ENCODE measurements at places on chromosomes 6 and 20.

DNA sequence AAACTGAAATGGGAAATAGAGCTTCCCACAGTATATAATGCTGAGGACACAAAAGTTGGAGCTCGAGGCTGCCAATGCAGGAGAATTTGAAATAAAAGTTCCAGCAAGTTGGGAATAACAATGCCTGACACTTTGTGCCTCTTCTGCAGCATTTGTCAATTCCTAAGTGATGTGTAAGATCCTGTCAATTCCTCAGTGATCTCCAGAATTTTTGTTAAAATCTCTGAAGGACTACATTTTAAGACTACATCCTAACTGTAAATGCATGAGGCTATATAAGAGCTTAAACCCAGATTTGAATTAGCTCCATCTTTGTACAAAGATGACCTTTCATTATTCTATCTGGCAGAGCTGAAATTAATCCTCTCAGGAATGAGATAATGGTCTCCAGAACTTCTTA lies 208.2 kb downstream of the COL12A1 start:
- DNase-seq = no peak

DNA sequence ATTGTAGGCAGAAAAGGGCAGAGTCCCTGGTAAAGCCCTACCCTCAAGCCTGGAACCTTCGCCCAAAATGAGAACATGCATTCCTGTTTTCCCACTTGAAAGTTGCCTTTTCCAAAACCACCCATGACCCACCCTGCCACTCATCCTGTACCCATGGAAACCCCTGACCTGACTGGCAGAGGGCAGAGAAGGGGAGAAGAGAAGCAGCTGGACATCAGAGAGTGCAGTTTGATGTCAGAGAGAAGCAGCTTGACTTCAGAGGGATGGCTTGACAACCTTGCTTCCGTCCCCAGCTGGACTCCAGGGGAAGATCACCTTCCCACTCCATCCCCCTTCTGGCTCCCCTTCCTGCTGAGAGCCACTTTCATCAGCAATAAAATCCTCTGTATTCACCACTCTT lies 123.6 kb upstream of the SHLD1 start:
- DNase-seq = no peak

GRCh38 chr20:15700147-15700765 lies 873.0 kb downstream of the KIF16B start:
- DNase-seq = no peak

DNA sequence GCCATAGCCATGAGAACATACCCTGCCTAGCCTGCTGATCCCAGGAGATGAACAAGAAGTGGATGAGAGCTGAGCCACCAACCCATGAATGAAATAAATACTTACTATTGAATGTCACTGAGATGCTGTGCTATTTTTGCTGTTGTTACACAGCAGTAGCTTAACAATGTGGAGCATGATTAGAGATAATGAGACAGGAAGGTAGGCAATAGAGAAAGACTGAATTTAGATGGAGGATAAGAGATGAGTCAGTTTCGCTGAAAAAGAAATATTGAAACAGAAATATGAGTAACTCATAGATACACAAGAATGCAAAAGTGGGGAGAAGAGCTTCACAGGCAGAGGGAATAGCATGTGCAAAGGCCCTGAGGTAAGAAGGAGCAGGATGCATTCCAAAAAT lies 94.9 kb upstream of the TOP1 start:
- DNase-seq = no peak

DNA sequence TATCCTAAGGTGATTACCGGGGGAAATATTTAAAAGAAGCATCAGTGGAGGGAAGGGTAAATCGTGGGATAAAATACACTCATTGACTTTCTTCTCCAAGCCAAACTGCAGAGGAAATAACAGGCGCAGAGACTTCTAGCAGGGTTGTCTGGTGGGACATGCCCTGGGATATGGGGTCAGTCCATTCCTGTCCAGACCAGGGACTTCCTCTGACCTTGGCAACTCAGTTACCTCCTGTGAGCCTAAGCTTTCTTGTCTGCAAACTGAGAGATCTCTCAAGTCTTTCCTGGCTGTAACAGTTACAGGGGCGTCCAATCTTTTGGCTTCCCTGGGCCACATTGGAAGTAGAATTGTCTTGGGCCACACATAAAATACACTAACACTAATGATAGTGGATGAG lies 21.7 kb upstream of the PHACTR2 start:
- no peak for DNase-seq

DNA sequence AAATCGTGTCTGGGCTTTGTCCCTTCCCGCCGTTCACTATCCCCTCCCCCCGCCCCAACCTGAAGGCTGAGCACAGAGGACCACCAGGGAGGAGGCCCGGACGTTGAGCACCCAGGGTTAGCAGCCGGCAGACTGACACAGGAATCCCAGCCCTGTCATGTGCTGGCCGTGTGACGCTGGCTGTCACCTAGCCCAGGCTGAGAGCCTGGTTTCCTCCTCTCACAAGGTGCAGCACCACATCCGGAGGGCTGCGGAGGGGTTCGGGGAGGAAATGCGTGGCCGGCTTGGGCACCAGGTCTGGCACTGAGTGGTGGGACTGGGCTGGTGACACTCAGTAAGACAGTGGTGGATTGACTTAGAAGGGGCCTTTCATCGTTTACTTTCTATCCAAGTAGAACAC lies 4.6 kb upstream of the LSM14B start:
- peak; percentile 35 for DNase-seq
